ENCODE measurements at places on chromosomes 3 and 15.

DNA sequence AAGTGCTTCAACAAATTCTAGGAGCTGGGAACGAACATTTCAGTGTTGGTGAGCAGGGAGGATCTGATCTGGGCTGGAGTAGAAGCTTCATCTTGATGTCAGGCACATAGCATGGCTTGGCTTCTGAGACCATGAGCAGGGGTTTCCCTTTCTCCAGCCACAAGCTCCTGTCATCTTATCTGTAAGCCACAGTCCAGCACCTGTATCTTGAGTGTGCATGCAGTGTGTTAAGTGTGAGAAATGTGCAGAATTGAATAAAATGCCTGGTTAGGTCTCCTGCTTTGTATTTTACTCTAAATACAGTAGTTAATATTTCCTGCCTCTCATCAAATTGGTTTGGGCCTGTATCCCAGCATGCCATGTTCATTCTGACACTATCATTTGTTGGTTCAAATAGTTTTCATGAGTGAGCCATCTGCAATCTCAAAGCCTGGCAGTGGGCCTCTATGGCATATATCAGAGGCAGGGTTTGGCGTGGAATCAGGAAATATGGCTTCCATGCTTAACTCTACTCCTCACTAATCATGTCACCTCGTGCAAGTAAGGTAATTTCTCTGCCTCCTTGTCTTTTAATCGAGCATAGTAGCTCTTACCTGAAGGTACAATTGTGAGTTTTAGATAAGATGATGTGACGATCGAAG is 43.3 kb downstream of the TLNRD1 start:
- no peak for DNase-seq

- no peak for DNase-seq
These were observed 35.2 kb downstream of the EID1 start for GRCh38 chr15:48913141-48913540.

- no peak for DNase-seq
These were observed 441.1 kb upstream of the MDFIC2 start for GRCh38 chr3:70753572-70753971.

DNA sequence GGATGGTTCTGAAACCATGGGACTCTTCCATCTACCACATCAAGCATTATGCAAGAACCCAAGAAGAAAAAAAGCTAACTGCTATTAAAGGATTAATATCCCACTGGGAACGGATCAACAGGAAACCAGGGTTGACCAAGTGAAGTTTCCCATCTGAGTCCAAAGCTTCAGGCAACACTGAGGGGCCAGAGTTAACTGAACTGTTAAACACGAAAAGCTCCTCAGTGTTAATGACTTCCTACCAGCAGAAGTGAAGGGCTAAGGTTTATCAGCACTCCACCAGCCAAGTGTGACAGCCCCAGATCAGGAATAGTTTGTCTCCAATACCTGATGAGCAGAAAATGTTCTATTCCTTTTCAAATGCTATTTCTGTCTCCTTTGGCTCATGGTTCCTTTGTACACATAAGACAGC is 36.7 kb downstream of the PTPN9 start:
- no peak for DNase-seq

GRCh38 chr3:16596352-16597032 is 8.7 kb downstream of the DAZL start:
- DNase-seq = no peak

- no peak for DNase-seq
These were observed 14.8 kb downstream of the NR2E3 start for GRCh38 chr15:71825021-71825730.

DNA sequence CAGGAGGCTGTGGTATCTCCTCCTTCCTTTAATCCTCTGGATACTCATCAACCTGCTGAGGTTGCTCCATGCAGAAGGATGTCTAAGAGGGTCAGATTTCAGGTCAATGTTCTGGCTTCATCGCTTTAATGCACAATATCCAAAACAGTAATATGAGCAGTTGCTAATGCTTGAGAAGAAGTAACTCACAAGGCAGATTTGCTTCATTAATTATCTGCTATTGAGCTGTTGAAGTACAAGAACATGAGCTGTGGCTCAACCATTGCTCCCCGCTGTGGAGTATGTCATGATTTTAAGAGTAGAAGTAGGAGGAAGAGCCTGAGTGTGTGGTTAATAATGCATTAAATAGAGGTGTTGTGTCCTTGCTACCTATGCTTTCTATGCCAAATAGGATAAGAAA is 1412.9 kb upstream of the ALCAM start:
- no peak for DNase-seq

GRCh38 chr3:87359826-87360225 is 83.4 kb upstream of the POU1F1 start:
- DNase-seq = no peak

DNA sequence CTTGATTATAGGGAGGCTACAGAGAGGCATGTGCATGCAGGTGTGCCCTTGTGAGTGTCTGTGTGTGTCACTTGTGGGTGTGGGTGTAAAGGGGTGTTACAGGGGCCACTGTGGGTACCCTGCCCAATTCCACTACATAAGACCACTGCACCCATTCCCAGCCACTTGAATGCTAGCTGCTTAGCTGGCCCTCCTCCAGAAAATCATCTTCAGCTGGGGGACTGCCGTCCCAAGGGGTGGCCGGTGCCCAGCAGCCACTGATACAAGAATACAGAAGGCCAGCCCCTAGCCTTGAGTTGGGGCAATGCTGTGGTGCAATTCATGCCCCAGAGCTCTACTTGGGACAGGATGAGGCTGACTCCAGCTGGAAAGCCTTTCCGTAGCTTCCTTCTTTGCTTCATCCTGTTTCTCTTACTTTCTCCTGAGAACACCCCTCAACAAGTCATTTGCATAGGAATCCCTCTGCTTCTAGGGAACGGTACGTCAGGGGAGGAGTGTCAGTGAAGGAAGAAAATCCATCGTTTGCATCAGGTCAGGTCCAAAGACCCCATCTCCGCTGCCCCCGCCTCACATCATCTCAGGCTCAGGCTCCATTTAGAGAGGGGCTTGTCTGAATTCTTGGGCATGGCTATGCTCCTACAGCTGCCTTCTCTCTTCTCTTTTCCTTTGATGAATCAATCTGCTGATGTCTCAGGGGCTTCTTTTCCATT is 72.0 kb downstream of the SCN5A start:
- DNase-seq = no peak

DNA sequence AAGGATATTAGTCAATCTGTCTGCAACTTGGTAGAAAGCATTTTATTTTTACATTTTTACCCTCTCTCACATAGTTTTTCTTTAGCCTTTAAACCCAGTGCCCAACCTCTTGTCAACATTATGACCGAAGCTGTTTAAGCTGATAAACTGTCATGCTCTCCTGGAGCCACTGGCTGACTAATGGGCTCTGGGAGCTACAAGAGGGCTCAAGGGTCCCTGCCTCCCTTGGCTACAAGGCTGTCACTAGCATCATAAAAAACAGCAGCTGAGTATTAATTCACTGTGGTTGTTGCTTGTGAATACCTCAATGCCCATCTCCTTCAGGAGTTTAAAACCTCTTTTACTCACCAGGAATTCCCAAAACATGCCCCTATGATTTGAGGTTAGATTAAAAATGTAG is 237.9 kb downstream of the ZMAT3 start:
- no peak for DNase-seq

- DNase-seq = no peak
These were observed 209.0 kb downstream of the ARRDC4 start for GRCh38 chr15:98169551-98169950.

DNA sequence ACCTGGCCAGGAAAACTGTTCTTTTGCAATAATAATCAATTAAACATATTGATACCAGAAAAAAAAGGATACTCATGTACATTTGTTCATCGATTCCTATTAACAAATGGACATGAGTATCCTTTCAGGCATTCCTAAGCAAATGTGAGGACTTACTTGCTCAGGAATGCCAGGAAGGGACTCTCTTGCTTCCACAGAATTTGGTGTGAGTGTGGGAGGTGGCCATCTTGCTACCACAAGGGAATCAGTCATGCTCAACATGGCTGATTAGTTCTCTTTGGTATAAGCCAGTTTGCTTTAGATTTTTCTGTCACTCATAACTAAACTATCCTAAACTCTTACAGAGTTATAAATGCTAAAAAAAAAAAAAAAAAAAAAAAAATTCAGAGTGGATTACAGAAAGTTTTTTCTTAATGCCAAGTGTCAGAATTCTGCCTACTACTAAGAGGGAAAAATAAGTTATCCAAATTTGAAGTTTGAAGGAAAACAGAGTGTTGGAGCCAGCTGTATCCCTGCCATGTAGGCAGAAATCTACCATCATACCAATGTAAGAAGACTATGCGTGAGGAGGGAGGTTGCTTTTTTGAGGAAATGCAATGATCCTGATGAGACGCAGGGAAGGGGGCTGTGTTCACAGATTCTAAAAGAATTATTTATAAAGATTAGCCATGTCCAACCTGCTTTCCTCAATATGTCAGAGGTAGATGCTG is 98.7 kb downstream of the PLD1 start:
- no peak for DNase-seq

- DNase-seq = no peak
These were observed 56.3 kb downstream of the TNFAIP8L3 start for GRCh38 chr15:51038162-51038973.

GRCh38 chr3:152305075-152305474 is 36.3 kb downstream of the MBNL1 start:
- no peak for DNase-seq

- DNase-seq = no peak
These were observed 15.5 kb upstream of the EHD4 start for GRCh38 chr15:41987925-41988275.

DNA sequence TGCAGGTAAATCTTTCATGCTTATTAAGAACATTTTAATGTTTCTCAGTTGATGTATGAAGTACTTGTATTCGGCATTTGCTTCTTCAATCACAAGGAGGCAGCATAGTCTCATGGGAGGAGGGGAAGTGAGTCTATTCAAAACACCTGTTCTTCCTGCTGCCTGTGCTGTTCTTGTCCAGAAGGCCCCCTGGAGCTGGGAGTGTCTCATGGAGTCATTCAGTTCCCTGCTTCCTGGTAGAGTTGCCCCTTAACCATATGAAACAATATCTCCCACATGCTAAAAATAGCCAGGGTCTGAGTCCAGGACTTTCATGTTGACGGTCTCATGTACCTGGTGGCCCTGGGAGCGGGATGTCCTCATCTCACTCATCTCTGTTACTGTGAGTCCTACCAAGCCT is 15.5 kb upstream of the PPP1R2 start:
- DNase-seq = peak; percentile 58

DNA sequence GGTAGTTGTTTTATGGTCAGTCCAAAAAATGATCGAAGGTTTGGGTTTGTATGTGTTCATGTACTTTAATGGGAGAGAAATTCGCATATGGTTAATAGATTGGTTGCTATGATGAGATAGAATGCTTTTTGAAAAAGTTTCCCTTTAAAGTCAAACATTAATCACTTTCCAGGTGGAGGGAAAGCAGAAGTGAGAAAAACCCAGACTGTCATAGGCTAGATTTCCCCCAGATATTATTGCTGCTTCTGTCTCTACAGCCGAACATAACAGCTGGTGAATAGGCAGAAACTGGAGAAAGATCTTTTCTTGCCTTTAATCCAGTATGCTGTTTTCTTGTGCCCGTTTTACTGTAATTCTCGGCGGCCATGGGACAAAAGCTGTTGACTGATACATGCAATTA is 287.6 kb downstream of the SOX2 start:
- DNase-seq = no peak

DNA sequence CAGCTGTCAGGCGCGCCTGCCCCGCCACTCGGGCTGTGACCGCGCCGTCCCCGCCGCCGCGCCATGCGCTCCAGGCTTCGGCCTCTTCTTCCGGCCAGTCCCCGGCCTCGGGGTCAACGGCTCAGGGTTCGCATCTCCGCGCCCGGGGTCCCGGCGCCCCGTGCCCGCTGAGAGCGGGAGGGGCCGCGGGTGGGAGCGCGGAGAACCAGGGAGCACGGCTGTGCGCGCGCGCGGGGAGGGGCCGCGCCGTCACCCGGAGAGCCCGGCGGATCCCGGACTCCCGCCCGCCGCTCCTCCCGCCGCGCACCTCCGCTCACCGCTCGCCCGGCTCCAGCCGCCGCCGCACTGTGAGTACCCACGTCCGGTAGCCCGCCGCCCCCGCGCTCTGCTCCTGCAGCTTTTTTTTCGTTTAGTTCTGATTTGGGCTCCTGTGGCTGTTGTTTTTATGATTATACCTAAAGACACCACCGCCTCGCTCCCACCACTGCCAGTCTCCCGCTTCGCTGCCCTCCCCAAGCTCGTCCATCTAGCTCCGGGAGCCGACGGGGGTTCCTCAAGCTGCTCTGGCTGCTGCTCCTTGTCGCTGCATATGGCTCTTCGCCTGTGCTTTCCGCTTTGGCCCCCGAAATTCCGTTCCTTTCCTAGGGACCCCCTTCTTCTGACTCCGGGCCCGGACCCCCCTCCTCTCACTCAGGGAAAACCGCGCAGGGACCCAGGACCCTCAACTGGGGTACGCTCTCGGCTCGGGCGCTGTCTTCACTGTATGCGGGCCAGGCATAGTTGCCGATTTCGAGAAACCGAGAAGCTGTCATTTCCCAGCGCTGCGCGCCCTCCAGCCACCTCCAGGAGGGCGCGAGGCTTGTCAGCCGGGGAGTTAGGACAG is 1.8 kb upstream of the SKOR1 start:
- no peak for DNase-seq

- no peak for DNase-seq
These were observed 72.9 kb downstream of the ATP8B4 start for GRCh38 chr15:50046159-50046558.

DNA sequence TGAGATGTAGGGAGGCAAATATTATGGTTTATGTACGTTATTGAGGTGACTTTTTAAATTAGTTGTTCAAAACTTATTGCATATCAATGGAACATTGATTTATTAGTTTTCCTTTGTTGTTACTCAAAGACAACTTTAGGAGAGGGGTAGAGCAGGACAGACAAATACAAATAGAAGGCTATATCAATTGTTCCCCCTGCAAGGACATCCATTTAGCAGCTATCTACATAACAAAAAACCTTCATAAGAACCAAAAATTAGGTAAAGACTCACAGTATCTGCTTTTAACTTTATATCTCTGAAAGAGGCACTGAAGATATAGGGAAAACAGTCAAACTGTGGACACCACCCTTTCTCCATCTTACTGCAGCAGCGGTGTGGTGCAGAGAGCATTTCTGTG is 958.8 kb downstream of the DIPK2A start:
- no peak for DNase-seq

GRCh38 chr3:124078953-124079911 is 87.3 kb upstream of the ROPN1 start:
- no peak for DNase-seq

DNA sequence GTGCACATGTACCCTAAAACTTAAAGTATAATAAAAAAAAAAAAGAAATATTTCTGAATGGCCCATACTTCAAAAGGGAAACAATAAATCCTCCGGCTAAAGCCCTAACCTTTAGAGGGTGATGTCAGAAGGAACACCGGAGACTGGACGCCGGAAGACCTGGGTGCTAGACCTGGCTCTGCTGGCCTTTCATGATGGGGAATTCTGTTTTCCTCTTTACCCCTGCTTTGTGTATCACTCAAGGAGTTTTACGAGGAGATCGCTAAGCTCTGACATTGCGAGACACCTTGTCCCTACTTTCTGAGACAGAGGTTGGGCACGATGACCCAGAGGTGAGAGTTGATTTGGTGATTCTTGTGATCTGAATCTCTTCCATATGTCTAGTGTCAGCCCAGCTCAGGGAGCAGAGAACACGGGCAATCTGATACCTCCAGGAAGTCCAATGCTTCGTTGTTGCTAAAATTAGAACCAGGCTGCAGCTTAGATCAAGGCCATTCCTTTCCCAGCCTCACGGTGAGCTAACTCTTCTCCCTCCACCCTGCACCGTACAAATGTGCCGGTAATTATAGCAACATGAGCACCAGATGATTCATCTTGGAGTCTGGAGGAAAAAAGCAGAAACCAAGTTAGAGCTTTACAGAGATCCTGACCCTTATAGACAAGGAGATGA is 42.0 kb upstream of the CFAP161 start:
- no peak for DNase-seq

- no peak for DNase-seq
These were observed 165.8 kb downstream of the VPS8 start for GRCh38 chr3:184977796-184978195.
